Muscle of arm (tissue), 14 donors: ENCODE measurements at places on chromosomes 2 and 18. TPM values are rescaled to one million over a fixed set of nuclear protein-coding genes. Genes with fewer than 3 reads are reported as not detected.

Gene CD8B2
- 0.07 TPM for polyA plus RNA-seq

Gene NEMP2
- 7.0 TPM for polyA plus RNA-seq

Gene GCG
- polyA plus RNA-seq = 75.9 TPM

Gene NEURL3
- 0.25 TPM for polyA plus RNA-seq

Gene ASXL3
- 6.9 TPM for polyA plus RNA-seq

Gene TANC1
- 34.3 TPM for polyA plus RNA-seq

Gene DOK6
- 3.2 TPM for polyA plus RNA-seq

Gene IL1A
- not detected for polyA plus RNA-seq

Gene EPG5
- 10.8 TPM for polyA plus RNA-seq

Gene TLX2
- polyA plus RNA-seq = not detected

Gene GDF7
- not detected for polyA plus RNA-seq

Gene NT5DC4
- polyA plus RNA-seq = 1.5 TPM

Gene XIRP2
- 82.0 TPM for polyA plus RNA-seq

Gene C2orf49
- polyA plus RNA-seq = 14.8 TPM

Gene DYNAP
- not detected for polyA plus RNA-seq

Gene OTX1
- not detected for polyA plus RNA-seq

Gene RAX
- not detected for polyA plus RNA-seq

Gene GRB14
- not detected for polyA plus RNA-seq

Gene CYBRD1
- 127 TPM for polyA plus RNA-seq

Gene TNS1
- polyA plus RNA-seq = 108 TPM

Gene EIF2AK3
- 16.1 TPM for polyA plus RNA-seq

Gene ZNF396
- 1.3 TPM for polyA plus RNA-seq

Gene IL1RL1
- 0.25 TPM for polyA plus RNA-seq

Gene ASIC4
- not detected for polyA plus RNA-seq

Gene PDE1A
- 9.1 TPM for polyA plus RNA-seq

Gene ARHGAP15
- polyA plus RNA-seq = 15.1 TPM
